ENCODE measurements at places on chromosomes 12 and 14. TPM values are rescaled to one million over a fixed set of nuclear protein-coding genes. Genes with fewer than 3 reads are reported as not detected.

The ANKS1B gene
- 38.4 TPM for total RNA-seq

The KLHL33 gene
- 4.5 TPM for total RNA-seq

The KRT8 gene
- total RNA-seq = 19.7 TPM

The JPH4 gene
- 2.9 TPM for total RNA-seq

The CDH24 gene
- 11.1 TPM for total RNA-seq

The CCDC177 gene
- not detected for total RNA-seq

The ACSM4 gene
- total RNA-seq = not detected

GRCh38 chr14:70789361-70789760, 20.0 kb downstream of the MAP3K9 start:
- no peak overlapping the region for H3K4me3 ChIP-seq
- H3K36me3 ChIP-seq = no peaks in the 10 kb centered on the region
- H3K27me3 ChIP-seq = no peaks in the 10 kb centered on the region
- DNase-seq = no peak
- H3K4me1 ChIP-seq = no peaks in the 10 kb centered on the region
- no peak overlapping the region for H3K27ac ChIP-seq

- no peaks in the 10 kb centered on the region for H3K4me1 ChIP-seq
- no peaks in the 10 kb centered on the region for H3K27me3 ChIP-seq
- no peak for DNase-seq
- no peak overlapping the region for H3K4me3 ChIP-seq
Measured at GRCh38 chr12:53276511-53276910, 8.4 kb downstream of the ESPL1 start.

DNA sequence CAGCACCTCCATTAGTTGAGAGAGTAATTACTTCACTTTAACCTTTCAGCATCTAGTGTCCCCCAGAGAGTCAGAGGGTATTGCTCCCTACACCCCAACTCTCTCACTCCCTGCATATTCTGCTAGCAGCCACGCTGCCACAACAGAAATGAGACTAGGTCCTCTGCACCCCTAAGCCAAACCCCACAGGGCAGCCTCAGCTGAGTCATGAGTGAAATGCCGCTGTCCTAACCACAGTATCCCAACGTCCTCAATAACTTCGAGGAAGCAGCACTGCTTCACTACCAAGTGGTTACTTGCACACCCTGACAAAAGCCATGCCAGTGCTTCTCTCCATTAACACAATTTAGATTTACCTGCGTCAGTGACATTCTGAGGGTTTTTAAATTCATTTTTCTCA, 6.9 kb upstream of the LYZ start:
- no peak for DNase-seq
- peaks cover 11% of the 10 kb centered on the region for H3K4me1 ChIP-seq
- H3K27me3 ChIP-seq = no peaks in the 10 kb centered on the region
- no peak overlapping the region for H3K4me3 ChIP-seq
- no peaks in the 10 kb centered on the region for H3K36me3 ChIP-seq

DNA sequence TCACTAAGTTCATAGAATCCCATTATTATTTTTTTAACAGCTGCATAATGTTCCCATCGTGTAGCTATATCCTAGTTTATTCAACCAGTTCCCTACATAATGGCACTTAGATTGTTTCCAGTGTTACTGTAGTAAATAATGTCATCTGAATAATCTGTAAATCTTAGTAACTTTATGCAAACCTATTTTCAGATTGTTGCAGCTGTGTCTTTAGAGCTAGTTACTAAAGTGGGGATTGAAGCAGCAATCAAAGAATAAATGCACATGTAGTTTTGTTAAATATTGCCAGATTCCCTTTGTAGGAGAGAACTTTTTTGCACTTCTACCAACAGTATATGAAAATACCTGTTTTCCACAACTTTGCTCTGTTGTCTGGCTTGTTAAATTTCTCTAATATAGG, 13.1 kb downstream of the ARID2 start:
- peaks cover 17% of the 10 kb centered on the region for H3K36me3 ChIP-seq
- no peak overlapping the region for H3K27ac ChIP-seq
- no peaks in the 10 kb centered on the region for H3K4me1 ChIP-seq
- no peak for DNase-seq

DNA sequence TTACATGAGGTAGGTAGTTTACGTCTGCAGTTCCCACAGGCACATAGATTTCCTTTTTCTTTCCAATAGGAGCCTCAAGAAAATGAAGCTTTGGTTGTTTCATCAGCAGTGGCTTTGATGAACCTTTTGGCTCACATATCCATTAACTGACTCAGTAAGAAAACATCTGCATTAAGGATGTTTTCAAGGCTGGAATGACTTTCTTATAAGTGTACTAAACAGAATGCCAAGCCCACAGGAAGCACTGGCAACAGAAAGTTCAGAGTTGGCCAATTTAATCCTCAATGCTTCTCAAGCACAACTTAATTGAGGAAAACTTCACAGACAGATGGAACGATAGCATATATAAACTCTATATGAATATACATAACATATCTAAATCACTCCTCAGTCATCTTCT, 63.5 kb downstream of the ST8SIA1 start:
- H3K36me3 ChIP-seq = no peaks in the 10 kb centered on the region
- H3K4me3 ChIP-seq = no peak overlapping the region

- no peaks in the 10 kb centered on the region for H3K27me3 ChIP-seq
- no peaks in the 10 kb centered on the region for H3K36me3 ChIP-seq
Measured at GRCh38 chr12:16939871-16940306, 333.9 kb upstream of the LMO3 start.

DNA sequence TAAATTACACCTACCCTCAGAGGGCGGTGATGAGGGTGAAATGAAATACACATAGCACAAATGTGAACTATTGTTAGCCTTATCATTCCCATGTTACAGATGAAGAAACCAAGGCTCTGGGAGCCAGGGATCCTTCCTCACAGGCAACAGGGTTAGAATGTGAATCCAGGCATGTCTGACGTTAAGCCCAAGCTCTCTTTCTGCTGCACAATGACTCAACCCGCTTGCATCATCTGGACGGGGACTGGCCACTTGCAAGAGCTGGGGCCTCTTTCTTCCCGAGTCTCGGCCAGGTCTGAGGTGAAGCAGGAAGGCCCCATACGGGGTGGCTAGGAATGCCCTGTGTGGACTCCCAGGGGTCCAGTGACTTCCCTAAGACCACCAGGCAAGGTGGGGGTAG, 105.2 kb downstream of the RBM19 start:
- no peak overlapping the region for H3K4me3 ChIP-seq
- peaks cover 57% of the 10 kb centered on the region for H3K36me3 ChIP-seq
- H3K4me1 ChIP-seq = no peaks in the 10 kb centered on the region
- no peak for DNase-seq
- no peak overlapping the region for H3K27ac ChIP-seq

- peaks cover 64% of the 10 kb centered on the region for H3K27me3 ChIP-seq
- no peak overlapping the region for H3K27ac ChIP-seq
- H3K36me3 ChIP-seq = no peaks in the 10 kb centered on the region
- H3K4me1 ChIP-seq = no peaks in the 10 kb centered on the region
Measured at GRCh38 chr14:88322504-88323085, 474 bp downstream of the KCNK10 start.

DNA sequence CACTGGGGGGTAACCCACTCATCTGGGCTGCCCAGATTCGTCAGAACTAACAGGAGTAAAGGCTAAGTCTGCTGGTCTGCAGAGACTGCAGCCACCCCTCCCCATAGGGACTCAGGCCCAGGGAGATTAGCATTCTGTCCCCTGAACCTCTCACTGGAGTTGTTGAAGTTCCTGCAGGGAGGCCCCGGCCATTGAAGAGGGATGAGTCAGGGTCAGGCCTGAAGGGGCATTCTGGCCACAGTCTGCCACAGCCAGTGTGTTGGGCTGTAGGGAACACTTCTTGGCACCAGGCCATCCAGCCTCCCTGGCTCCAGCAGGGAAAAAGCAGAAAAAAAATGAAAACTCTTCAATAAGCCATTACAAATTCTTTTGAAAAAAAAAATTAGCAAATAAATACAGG, 35.3 kb downstream of the KLRK1 start:
- no peak for DNase-seq
- no peaks in the 10 kb centered on the region for H3K36me3 ChIP-seq
- H3K27ac ChIP-seq = no peak overlapping the region
- no peaks in the 10 kb centered on the region for H3K27me3 ChIP-seq
- H3K4me1 ChIP-seq = no peaks in the 10 kb centered on the region

GRCh38 chr14:92400579-92401444, 77.8 kb downstream of the SLC24A4 start:
- DNase-seq = no peak
- H3K4me3 ChIP-seq = no peak overlapping the region
- H3K27ac ChIP-seq = no peak overlapping the region
- H3K36me3 ChIP-seq = no peaks in the 10 kb centered on the region
- no peaks in the 10 kb centered on the region for H3K27me3 ChIP-seq
- no peaks in the 10 kb centered on the region for H3K4me1 ChIP-seq

DNA sequence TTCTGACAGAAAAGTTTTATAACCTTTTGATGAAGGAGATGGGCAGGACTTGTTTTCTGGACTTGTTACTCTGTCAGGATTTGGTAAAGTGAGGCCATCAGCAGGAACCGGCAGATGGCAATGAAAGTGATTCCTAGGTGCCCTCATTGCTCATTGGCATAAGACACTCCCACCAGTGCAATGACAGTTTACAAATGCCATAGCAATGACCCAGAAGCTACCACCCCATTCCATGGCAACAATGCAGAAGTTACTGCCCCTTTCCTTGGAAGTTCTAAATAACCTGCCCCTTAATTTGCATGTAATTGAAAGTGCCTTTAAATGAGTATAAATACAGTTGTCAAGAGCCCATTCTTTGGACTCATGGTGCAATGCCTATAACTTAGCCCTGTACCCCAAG, 222.6 kb downstream of the CEP128 start:
- DNase-seq = no peak
- H3K36me3 ChIP-seq = no peaks in the 10 kb centered on the region
- no peaks in the 10 kb centered on the region for H3K4me1 ChIP-seq

DNA sequence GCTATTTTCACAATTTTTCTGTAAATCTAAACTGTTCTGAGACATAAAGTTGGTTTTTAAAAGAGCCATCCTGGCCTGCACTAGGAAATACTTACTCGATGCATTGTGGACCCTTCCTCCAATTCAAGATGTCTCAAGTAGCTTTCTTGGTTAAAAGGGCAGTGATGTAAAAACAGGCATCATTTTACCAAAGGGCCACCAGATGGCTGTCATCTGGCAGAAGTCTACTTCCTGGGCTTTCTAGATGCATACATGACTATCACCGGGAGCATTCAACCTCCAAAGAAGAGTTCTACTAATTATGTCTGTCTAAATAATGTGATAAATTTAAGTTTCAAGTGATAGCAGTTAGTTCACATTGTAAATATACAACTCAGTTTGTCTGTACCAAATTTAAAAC, 96.8 kb upstream of the FRMD6 start:
- H3K4me3 ChIP-seq = no peak overlapping the region
- no peaks in the 10 kb centered on the region for H3K27me3 ChIP-seq
- H3K27ac ChIP-seq = no peak overlapping the region
- no peaks in the 10 kb centered on the region for H3K36me3 ChIP-seq
- no peak for DNase-seq

DNA sequence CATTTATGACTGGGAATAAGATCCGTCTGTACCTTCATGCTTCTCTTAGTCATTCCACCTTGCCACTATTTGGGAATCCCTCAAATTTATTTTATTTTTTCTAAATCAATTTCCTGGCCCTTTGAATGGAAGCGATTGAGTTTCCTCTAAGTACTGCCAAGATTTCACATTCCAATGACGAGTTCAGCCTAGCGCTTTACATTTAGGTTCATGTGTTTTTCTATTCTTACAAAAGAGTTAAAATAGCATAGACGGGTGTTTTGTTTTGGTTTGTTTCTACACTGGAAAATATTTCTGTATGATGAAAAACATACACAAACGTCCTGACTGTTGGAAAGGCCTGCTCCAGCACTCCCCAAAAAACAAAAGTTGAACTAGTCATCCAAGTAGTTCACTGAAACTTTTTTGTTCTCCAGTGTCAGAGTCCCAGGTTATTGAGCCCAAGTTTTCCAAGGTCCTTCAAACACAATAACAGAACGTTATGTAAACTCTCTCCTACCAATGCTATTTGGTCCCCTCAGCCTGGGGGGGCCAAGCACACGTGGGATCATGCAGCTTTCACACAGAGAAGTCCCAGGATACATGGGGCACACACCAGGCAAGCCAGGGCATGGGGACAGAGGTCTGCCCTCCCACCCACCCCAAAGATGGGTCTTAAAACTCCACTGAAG, 74.8 kb upstream of the FOXN3 start:
- no peak overlapping the region for H3K27ac ChIP-seq
- H3K27me3 ChIP-seq = no peaks in the 10 kb centered on the region
- no peaks in the 10 kb centered on the region for H3K4me1 ChIP-seq
- no peak for DNase-seq
- no peak overlapping the region for H3K4me3 ChIP-seq

DNA sequence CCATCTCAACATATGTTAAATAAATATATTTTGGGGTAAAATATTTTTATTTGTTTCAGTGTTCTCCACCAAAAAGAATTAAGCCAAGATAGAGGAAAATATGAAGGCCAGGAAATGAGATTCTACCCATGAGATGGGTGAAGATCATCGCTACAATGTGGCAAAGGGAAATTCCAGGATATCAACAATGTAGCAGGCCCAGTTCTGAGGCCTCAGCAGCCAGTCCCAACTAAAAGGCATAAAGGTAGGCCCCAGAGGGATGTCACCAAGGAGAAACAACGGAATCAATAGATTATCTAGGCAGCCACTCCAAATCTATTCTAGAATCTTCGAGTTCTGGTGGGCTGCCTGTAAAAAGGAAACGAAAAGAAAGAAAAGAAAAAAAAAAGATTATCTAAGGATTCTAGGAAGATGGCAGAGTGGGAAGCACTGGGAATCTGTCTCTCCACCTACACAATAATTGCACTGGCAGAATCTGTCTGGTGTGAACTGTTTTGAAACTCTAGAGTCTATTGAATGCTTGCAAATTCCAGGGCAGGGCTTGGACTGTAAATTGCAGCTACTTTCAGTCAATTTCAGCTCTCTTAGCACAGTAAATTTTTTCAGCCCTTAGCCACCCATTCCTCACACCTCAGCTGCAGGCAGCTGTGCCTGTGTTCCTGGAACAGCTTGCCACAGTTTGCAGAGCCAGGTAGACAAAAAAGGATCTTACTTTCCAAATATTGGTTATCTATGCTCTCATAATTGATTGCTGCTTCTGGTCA, 33.1 kb upstream of the MMP19 start:
- H3K4me3 ChIP-seq = no peak overlapping the region
- no peaks in the 10 kb centered on the region for H3K4me1 ChIP-seq
- H3K27me3 ChIP-seq = no peaks in the 10 kb centered on the region
- H3K36me3 ChIP-seq = no peaks in the 10 kb centered on the region
- H3K27ac ChIP-seq = no peak overlapping the region

GRCh38 chr12:12736759-12737676, 19.9 kb downstream of the CDKN1B start:
- no peak for DNase-seq
- peak overlapping the region; percentile 15 for H3K4me3 ChIP-seq
- H3K36me3 ChIP-seq = no peaks in the 10 kb centered on the region

- H3K27me3 ChIP-seq = no peaks in the 10 kb centered on the region
- peak; percentile 43 for DNase-seq
- no peak overlapping the region for H3K4me3 ChIP-seq
Measured at GRCh38 chr12:47785036-47785886, 12.2 kb downstream of the SLC48A1 start.

DNA sequence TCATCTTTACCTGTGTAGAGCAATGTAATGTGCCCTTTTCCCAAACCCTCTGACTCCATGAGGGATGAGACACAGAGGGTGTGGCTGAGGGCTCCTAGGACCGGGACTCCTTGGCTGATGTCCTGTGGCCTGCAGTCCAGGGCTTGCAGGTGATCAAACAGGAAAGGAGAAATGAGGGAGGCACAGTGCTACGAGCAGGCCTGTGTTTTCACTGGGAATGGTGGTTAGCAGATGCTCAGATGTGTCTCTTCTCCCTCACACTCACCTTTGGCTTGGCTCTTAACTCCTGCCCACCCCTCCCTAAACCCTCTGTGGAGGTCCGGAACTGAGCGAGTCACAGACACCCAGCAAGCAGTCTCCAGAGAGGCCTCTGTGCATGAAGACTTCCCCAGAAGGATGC, 254.4 kb downstream of the DAD1 start:
- H3K4me1 ChIP-seq = peaks cover 12% of the 10 kb centered on the region
- no peaks in the 10 kb centered on the region for H3K36me3 ChIP-seq
- peak overlapping the region; percentile 55 for H3K27ac ChIP-seq
